ENCODE measurements at places on chromosomes 12 and 14.

DNA sequence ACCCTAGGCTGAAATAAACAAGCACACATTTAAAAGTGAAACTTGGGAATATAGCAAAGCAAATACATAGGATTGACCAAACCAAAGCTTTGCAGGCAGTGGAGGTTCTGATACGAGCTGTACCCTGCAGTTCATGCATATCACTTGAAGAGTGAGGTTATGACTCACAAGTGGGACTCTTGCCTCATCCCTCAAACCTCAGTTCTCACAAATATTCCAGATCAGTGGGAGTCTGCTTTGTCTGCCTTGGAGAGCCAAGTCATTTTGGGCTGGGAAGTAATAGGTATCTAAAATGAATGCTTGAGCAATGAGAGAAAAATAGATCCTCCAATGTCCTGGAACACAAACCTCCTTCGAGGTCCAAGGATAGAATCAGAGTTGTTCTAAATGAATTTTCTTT, 116.4 kb downstream of the LRIG3 start:
- peak; percentile 32 for DNase-seq

DNA sequence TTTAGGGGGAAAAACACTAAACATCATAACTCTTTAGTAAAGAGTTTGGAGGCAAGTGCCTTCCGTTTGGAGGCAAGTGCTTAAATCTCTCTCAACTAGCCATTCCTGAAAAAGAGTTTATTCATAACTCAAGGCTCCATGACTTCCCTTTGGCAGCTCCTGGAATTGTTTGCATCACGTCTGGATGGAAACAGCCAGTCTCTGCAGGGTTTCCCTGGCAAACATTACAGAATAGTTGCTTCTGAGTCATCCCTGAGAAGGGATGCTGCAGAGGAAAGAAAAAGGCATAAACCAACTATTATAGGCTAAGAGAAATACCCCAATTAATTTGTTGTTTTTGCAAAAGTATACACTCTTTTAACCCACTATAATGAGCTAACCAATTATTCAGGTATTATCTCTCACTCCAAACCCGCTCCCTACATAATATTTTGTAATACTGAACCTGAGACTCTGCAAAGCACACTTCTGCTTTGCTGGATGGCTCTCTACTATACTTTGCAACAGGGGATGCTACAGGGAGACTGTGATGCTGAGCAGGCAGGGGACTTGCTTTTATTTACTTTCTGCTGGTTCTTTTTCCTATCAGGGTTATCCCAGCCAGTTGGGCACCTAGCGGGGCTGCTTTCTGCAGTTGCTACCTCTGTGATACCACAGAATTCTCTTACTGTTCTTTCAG, 497.7 kb downstream of the FUT8 start:
- no peak for DNase-seq

- DNase-seq = peak; percentile 99
These were observed 456.2 kb upstream of the MGAT4C start for GRCh38 chr12:86712425-86712843.

DNA sequence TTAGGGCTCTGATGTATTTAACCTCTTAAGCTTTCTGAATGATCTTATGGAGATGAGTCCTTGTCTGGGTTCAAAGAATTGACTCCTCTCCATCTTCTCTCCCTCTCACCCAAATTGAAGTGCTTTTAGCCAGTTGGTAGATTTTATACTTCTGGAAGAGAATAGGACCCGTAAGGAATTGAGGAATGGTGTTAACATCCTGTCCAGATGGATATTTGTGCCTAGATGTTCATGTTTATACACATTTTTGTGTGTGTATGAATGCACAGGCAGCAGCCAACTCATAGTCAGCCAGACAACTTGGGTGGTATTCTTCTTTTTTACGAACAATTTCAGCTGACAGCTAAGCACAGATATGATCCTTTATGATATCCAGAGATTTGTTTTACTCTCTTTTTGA, 449.6 kb upstream of the RGS6 start:
- DNase-seq = no peak

Data from ACHN (cell line).